ENCODE measurements at places on chromosomes 1 and 21.

DNA sequence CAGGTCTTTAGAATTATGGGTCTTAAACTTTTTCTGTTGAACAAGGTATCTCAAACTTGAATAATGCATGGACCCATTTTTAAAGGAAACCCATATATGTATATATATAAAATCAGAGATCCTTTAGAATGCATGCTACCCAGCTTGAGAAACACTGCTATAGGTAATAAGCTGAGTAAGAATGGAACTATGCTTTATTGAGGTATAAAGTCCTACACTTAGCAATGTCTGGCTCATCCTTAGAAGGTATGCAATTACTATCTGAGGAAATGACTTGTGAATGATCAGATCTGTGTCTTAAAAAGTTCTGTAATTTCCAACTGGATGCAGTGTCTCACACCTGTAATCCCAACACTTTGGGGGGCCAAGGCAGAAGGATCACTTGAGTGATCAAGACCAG is 11.2 kb downstream of the TRAF3IP3 start:
- no peak for DNase-seq

GRCh38 chr1:117820096-117820495 is 109.3 kb downstream of the GDAP2 start:
- DNase-seq, result no peak

GRCh38 chr1:80251591-80251990 is 1245.1 kb upstream of the ADGRL4 start:
- no peak for DNase-seq

- no peak for DNase-seq
These were observed 21.6 kb downstream of the TNN start for GRCh38 chr1:175089136-175089718.

GRCh38 chr1:171256940-171257606 is 8.8 kb downstream of the FMO1 start:
- no peak for DNase-seq

GRCh38 chr1:189962181-189962580 is 515.5 kb downstream of the BRINP3 start:
- no peak for DNase-seq

DNA sequence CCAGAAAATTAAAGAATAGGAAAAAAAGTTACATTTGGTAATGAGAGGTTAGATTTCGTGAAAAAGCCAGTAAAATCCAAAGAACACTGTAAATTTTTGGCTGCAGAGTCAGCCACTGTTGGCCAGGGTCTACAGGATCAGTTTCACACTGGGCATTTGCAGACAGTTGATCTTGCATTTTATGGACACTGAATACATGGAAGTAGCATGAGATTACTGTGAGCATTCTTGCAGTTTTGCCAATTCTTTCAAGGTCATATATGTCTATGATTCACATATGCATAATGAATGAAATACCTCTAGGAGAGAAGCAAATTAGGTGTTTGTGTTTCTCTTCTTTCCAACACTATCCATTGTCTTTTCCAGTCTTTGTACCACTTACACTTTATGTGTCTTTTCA is 200.8 kb upstream of the DPYD start:
- DNase-seq, result no peak

DNA sequence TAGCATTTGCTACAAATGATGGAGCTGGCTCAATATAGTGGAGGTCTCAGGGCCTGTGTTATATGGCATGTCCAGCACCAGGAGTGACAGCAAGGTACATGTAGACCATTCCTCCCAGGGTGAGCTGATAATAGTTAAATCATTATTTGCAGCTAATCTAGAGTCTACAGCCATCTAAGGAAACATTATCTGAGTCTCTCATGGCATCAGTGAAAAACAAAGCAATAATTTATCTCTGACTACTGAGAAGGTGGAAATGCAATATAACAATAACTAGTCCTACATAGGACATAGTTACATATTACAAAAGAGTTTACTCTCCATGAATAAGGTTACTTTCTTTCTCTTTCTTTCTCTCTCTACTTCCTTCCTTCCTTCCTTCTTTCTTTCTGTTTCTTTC is 143.4 kb upstream of the KCNK2 start:
- DNase-seq, result no peak

DNA sequence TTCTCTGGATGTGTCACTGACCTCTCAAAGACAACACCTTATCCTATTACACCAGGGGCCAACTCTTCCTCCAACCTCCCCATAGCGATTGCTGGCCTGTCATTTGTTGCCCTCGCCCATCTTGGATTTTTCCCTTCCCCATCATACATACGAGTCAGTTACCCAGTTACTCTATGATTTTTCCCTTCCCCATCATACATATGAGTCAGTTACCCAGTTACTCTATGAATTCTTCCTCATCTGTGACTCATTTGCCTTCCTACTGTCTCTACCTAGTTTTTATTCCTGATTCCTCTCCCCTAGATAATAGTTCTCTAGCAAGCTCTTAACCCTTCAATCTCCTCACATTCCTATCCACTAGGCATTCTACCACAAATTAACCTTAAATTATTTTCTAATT is 178.8 kb downstream of the NR5A2 start:
- peak; percentile 62 for DNase-seq

DNA sequence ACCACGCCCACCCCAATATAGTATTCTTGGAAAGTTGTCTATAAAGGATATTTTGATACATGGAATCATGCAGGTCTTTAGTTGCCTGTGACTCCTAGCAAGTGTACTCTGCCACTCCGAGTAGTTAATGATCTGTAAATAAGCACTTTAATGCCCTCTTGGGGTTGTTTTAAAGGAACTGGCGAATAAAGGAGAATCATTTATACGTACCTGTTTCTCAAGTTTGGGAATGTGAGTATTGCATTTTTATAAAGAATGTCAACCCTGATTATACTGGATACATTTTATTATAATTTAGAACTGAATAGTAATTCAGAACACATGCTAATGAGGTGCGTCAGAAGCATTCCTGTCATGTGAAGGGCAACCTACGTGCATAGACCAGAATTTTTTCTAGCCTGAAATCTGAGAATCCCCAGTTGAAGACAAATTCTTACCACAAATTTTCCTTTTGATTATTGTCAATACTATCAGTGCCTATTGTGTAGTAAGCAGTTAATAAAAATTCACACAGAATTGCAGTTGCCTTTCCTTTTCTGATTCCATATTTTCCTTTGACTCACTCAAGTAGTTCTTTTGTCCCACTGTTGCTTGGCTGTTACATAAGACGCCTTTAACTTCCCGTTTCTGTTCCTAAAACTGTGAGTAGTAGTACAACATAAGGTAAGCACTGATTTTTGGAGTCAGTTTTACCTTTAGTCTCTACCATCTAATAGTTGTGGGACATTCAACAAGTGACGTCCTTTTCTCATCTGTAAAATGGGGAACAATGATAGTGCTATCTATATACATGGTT is 5.1 kb downstream of the AHCYL1 start:
- peak; percentile 83 for DNase-seq

GRCh38 chr1:156858555-156858956 is 361 bp downstream of the INSRR start:
- DNase-seq, result no peak

Measured in CD14-positive monocyte (primary cell).